Activated CD8-positive, alpha-beta T cell treated with anti-CD3 and anti-CD28 coated beads for 36 hours (primary cell): ENCODE measurements at places on chromosomes 2 and 18.

GRCh38 chr2:52805901-52806410, 961.6 kb upstream of the CHAC2 start:
- DNase-seq, result no peak

DNA sequence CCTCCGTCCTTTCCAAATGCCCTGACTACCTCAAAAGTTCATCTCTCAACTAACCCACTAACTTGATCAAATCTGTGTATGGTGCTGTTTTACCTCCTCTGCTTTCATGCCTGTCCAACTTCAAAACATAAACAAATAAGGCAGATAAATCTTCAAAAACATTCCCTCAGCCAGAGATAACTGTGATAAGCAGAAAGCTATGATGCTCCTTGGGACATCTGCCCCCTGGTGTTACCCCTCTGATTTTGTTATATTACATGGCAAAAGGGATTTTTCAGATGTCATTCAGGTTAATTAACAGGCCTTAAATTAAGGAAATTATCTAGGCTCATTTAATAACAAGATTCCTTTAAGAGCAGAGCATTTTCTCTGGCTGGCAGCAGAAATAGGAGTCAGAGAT, 810.8 kb upstream of the CHAC2 start:
- DNase-seq, result no peak

GRCh38 chr18:34926683-34927082, 114.5 kb upstream of the MAPRE2 start:
- DNase-seq, result no peak

DNA sequence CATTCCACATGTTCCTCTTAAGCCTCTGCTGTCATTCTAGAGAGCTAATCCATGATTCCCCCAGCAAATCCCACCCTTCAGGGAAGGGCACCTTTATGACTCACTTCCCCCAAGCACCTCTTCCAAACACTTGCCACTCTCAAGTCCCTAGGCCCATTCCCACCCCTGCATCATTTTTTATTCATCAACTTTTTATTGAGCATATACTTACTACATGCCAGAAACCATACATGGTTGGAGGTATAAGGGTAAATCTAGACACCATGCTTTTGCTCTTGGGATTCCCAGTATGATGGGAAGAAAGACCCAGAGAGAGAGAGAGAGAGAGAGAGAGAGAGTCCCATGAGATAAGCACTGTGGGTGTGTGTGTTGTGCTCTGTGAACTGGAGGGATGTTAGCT, 87.9 kb downstream of the MAPK4 start:
- no peak for DNase-seq

DNA sequence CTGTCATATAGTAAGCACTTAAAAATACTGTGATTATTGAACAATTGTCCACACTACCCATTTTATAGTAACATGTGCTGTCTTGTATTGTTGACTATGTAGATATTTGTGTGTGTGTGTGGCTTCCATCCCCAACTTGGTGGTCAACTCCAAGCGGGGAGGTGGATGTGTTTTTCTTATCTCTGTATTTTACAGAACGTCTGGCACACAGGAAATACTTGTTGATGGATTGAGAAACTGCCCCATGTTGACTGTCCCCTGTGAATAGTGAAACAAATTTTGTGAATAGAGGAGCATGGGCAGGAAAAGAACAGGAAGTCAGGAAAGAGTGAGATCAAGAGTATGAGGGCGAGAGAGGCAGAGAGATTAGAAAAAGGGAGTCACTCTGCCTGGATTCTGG, 83.6 kb downstream of the CELF4 start:
- DNase-seq, result no peak

- DNase-seq, result peak; percentile 27
Observed at GRCh38 chr2:86274265-86274917, 63.0 kb downstream of the REEP1 start.

DNA sequence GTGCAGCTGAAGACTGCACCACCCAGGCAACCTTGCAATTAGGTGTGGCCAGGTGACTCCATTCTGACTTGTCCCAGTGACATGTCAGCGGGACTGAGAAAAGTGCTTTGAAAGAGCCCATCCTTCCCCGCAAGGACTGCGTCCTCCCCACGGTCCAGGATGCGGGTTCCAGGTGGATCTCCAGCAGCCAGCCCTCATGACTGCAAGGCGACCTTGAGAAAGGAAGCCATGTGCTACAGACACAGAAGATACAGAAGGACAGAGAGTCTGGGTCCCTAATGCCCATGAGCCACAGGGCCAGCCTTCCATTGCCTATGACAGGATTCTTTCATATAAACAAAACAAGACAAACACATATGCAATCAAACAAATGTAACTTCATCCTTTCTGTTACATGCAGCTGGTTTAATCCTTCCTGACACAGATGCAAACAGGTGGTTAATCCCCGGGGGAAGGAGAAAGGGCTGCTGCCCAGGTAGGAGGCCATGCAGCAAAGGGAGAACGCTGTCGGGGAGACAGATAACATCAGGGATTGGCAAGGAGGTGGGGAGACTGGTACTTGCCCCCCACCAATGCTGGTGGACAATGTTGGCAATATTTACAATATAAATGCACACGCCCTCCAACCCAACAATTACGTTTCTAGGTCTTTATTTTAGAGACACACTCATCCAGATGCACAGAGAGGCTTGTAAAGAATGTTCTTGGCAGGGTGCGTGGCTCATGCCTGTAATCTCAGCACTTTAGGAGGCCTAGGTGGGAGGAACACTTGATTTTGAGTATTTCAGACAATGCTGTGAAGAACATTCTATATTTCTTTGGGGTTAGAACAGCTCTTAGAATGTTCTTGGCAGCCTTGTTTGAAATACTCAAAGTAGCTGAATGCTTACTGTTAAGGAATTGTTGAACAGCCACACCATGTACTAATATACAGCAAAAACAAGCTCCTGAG, 64.8 kb downstream of the NCAPH start:
- no peak for DNase-seq

GRCh38 chr2:86237172-86237571, 37.9 kb downstream of the MRPL35 start:
- no peak for DNase-seq

DNA sequence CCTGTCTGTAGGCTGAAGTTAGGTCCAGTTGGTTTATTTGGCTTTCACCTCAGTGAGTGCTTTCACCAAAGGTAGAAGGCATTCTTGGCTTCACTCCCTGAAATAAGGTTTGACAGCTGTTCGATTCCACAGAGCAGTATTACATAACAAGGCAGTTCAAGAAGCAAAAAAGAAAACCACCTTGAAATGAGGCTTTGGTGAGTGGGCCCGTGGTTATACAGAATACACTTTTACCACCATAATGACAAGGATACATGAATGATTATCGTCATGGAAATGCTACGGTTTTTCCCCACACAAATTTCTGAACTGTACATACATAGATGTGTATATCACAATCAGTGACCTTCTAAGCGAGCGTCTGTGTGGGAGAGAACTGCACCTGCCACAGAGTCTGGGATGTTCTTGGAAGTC, 80.0 kb upstream of the CHRNA1 start:
- DNase-seq, result peak; percentile 52

DNA sequence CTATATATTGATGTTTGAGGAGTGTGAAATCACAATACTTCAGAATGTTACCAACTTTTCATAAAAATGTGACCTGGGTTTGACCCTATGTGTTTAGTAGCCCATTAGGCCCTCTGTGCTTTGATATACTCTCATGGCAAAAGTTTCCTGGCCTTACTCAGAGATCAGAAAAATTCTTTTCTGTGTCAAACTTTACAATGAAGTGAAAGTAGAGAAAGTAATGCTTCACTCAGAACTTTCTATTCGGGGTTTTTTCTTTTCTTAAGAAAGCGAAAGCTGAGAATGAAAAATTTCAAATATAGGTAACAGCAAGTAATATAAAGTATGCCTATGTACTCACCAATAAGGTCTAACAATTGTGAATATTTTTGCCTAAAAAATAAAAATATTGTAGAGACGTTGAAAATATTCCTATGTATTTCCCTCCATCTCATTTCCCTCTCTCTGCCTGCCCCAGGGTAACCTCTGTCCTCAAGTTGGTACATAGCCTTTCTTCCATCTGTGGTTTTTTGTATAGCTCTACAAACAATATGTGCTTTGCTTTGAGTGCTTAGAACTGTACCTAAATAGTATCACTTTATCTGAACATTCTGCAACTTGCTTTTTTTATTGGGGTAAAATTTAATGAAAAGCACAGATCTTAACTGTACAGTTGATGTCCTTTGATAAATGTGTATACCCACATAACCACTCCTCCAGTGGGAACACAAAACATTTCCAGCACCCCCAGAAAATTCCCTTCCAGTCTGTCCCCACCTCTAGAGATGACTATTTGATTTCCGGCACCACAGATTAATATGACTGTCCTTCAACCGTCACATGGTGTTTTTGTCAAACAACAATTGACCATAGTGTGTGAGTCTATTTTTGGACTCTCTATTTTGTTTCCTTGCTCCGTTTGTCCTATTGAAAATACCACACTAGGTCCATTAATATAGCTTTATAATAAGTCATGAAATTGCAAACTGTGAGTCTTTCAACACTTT, 10.3 kb upstream of the ACKR3 start:
- no peak for DNase-seq

DNA sequence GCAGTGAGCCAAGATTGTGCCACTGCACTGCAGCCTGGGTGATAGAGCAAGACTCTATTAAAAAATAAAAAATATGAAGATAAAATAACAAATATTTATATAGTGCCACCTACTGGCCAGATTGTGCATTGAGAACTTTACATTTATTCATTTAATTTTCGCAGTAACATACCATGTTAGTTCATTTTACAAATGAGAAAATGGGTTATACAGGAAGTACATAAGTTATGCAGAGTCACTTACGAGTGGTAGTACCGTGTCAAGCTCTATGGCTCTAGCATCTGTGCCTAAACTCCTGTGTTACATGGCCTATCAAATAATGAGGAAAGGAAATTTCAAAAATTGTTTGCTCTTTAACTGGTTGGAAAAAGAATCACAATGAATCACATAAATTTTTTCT, 27.9 kb downstream of the RIF1 start:
- no peak for DNase-seq
